ENCODE measurements at places on chromosomes 1 and 21.
A peak's percentile ranks its signal among the peaks of the same experiment; 100 is the strongest.

DNA sequence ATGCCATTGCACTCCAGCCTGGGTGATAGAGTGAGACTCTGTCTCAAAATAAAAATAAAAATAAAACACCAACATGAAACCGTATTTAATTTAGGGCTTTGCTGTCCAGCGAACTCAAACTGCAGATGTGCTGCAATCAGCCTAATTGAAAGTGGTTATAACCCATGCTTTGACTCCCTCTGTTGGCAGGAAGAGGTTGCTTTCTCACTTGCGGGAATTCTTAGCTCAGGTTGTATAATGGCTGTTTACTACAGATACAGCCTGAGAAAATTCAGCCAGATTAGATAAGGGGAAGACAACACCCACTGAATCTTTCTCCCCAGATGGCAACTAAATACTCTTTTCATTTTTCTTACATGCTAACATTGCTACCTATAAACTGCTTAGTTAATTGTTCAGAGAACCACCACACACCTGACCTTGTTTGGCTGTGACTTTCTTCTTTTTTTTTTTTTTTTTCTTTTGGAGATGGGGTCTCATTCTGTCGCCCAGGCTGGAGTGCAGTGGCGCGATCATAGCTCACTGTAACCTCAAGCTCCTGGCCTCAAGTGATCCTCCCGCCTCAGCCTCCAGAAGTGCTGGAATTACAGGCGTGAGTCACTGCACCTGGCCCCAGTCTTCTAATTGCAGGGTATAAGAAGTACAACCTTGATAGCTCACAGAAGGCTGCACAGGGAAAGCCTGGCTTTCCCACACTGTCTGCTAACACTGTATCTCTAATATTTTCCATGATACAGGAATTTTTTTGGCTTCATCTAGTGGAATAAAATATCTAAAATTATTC lies 34.6 kb downstream of the DNTTIP2 start:
- no peak for DNase-seq

GRCh38 chr21:42080788-42081083 lies 9.6 kb downstream of the UMODL1 start:
- DNase-seq, result no peak

- peak; percentile 9 for DNase-seq
Observed at GRCh38 chr1:111448482-111448917, 556 bp downstream of the WDR77 start.

DNA sequence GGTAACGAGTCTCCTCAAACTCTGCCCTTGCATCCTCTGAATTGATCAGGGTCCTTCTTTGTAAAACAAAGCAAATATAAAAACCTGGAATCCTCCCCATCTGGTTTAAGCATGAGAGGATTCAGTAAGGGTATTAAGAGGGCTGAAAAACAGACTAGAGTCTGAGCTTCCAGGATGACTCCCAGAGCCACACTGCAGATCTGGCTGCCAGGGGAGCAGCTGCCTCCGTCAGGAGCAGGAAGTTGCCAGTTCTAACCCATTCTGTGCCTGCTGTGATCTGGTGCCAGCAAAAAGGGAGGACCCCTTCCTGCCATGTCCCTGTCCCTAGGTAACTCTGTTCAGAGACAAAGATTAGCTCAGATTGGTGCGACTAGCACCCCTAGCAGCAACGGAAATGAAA lies 27.5 kb downstream of the SERTAD4 start:
- no peak for DNase-seq

DNA sequence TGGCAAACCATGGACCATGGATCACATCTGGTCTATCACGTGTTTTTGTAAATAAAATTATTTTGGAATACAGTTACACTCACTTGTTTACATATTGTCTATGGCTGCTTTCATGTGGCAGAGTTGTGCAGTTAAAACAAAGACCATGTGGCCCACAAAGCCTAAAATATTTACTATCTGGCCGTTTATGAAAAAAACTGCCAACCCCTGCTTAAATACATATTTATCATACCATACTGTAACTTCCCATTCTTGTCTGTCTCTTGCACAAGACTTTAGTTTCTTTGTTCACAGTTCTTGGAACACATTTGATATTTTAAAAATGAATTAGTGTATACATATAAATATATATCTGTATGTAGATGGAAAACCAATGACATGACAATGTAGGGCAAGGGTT lies 141.5 kb downstream of the PAPPA2 start:
- no peak for DNase-seq

- no peak for DNase-seq
Observed at GRCh38 chr1:84773933-84774497, 83.8 kb upstream of the SSX2IP start.

- DNase-seq, result no peak
Observed at GRCh38 chr1:161946071-161946987, 77.3 kb downstream of the OLFML2B start.

GRCh38 chr1:31289021-31289420 lies 7.6 kb downstream of the SNRNP40 start:
- DNase-seq, result no peak

GRCh38 chr1:205913451-205914154 lies 29.7 kb downstream of the SLC26A9 start:
- DNase-seq, result no peak

GRCh38 chr1:224482619-224483018 lies 48.0 kb upstream of the WDR26 start:
- no peak for DNase-seq

- DNase-seq, result no peak
Observed at GRCh38 chr1:230142608-230143210, 75.7 kb downstream of the GALNT2 start.

DNA sequence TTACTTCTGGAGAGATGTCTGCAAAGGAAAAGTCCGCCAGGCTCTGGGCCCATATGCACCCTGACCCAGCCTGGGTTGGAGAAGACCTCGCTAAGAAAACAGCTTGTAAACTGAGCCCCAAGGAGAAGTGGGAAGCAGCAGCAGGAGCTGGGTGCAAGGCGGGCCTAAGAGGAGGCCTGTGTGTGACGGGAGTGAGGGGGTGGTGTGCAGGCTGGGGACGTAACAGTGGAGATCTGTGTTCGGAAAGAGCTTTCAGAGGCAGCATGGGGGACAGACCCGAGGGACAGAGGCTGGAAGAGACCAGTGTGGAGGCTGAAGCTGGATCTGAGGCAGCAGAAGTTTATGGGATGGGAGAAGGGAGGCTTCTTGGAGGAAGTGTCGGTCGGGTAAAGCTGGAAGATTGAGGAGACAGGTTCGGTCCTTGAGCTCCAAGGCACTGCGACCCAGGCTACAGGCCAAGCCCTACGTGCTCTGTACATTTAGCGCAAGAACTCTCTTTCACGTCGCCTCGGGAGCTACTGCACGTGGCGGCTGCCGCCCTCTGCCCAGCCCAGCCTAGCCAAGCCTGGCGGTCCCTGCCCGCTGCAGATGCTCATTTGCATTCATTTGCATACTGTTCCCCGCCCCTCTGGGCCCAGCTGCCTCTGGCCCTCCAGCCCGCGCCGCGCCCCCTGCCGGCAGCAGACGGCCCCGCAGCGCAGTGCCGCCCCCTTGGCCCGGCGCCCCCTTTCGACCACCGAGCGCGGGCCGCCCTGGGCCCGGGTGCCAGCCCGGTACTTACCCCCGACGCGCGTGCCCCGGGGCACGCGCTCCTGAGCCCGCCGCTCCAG lies 6.3 kb downstream of the HPCA start:
- peak; percentile 66 for DNase-seq

- DNase-seq, result no peak
Observed at GRCh38 chr21:14557413-14557812, 11.3 kb upstream of the SAMSN1 start.

- no peak for DNase-seq
Observed at GRCh38 chr1:41780916-41781315, 137.8 kb downstream of the HIVEP3 start.

- DNase-seq, result no peak
Observed at GRCh38 chr1:17755120-17755519, at the start of gene ACTL8. ACTL8 (plus strand) TSS chr1:17755333; CDS start chr1:17823009, 67,676 bp downstream.

DNA sequence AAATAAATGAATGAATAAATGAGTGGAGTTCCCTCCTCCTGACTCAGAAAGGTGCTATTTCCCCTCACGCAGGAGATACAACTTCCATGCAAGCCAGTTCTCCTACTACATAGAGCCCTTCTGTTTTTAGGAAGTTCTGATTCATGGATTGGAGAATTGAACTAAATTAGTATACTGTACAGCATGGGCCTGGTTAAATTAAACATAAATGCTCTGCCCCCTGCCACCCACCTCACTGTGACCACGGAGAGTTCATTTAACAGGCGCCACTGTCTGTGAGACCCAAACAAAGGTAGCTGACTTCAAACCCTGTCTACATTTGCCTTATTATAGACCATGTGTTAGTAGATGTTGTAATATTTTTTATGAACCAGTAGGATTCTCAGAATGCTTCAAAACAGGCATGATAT lies 9.1 kb upstream of the IRF2BP2 start:
- no peak for DNase-seq

DNA sequence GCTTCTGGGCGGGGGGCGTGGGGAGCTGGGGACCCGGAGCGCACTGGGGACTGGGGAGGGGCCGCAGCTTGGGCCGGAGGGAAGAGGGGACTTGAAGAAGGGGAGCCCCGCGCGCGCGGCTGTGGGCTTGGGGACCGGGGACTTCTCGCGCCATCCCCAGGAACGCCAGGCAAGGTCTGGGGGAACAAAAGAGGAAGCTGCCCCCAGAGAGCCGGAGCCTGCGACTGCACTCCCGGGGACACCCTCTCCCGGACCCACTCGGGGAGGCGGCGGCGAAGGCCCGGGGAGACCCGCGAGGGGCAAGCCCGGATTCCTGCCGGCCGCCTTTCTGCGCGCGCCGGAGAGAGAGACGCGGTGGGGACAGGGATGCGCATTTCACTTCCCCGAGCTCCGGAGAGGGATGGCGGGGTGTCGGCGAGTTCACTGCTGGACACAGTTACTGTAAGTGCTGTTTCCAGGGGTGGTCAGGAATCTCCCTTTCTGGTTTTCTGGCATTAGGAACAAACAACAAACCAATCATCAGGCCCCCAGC lies 732 bp downstream of the ABCG1 start:
- DNase-seq, result peak; percentile 47

GRCh38 chr1:154324241-154324640 lies 1.1 kb upstream of the ATP8B2 start:
- DNase-seq, result no peak

DNA sequence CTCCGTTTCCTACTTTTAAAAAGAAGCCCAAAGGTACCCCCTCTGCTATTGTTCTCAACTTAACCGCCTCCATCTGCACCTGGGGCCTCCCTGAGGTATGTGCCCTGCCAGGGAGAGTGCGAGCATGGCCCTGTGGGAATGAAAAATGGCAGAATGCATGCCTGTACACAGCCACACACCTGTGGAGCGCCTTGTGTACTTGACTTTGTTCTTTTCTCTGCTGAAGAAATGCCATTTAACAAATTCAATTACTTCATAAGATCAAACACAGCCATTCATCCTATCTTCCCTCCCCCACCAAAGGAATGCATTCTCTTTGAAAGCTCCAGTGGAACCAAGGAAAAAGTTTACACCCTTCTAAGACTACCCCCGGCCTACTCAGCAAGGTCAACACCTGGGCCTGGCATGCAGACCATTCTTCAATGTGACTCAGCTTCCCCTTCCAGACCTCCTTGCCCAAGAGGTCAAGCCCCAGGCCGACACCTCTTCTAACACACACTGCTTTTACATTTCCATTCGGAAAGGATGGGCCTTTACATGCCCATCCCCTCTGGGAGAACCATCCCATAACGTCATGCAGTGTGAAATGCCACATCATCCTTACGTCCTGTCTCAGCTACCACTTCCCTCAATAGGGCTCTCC lies 123.7 kb downstream of the SMYD2 start:
- no peak for DNase-seq

DNA sequence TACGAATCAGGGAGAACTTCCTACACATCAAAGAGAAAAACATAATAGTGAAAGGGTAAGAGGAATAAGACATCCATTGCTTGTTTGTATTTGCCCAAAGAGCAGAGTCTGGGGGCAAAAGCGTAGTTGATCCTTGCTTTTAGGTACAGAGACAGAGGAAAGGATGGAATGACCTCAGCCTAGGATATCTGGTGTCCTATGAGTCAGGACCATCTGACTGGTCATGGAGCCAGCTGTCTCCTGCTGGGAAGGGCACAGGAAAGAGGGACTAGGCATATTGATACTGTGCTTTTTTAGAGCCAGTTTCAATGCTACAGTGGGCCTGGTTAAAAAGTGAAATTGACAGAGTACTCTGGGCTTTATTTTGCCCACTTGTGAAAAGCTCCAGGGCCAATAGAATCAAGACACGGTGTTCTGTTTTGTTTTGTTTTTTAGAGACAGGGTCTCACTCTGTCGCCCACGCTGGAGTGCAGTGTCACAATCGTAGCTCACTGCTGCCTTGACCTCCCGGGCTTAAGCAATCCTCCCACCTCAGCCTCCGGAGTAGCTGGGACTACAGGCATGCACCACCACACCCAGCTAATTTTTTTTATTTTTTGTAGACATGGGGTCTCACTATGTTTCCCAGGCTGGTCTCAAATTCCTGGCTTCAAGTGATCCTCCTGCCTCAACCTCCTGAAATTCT lies 3.2 kb downstream of the PLEKHO1 start:
- DNase-seq, result no peak

DNA sequence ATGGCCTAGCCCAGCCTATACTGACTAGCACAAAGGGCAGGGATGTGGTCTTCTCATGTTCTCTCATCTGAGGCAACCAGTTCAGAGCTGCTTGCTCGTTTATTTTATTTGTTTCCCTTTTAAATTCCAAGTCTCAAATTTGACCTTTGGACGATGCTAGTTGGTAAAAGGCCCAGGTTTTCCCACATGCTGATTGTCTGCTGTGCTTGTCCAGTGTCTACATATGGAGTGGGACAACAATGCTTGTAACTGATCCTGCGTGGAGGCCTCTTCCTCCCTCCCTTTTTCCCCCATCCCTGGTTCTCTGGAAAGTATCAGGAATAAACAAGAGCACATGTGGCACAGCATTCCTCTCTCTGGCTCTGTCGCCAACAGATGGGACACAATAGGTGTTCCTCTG lies 34.0 kb upstream of the BEND5 start:
- DNase-seq, result no peak

DNA sequence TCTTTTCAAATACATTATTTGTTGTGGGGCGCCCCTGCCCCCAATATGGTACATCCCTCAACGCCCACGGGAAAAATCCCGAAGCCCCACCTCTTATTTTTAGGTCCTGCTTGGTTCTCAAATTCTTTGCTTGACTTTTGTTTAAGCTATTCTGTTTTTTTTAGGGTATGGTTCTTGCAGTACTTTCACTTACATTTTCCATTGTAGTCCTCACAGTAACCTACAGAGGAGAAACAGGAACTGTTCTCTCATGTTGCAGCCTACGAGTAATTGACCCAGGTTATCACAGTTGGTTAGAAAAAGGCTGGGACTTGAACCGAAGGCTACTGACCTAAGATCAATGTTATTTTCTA lies 697 bp upstream of the C21orf91 start:
- peak; percentile 12 for DNase-seq

- peak; percentile 33 for DNase-seq
Observed at GRCh38 chr1:39900662-39901463, 854 bp downstream of the MYCL start.
